Dorsolateral prefrontal cortex (tissue), 122 donors: ENCODE measurements at places on chromosomes 5 and 9.

DNA sequence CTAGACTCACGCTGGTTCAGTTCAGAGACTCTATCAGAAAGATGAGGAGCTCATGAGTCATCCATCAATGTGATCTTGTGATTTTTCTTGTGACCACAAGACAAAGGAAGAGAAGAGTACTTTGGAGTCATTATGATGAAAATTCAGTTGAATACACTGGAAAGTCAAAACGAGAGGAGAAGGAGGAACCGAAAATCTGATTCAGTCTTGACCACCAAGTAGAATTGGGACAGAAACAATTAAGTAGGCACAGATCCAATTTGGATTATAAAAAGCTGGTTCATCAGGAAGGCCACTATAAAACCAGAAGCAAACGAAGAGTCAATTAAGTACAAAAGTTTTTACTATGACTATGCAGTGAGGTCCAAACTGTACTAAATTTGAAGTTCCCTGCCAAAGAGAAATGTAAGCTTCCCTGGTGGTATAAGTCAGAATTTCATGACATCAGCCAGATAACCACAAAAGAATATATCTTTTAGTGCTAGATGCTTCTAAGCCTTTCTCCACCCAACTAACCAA is 90.9 kb downstream of the THBS4 start:
- no peak for DNase-seq

DNA sequence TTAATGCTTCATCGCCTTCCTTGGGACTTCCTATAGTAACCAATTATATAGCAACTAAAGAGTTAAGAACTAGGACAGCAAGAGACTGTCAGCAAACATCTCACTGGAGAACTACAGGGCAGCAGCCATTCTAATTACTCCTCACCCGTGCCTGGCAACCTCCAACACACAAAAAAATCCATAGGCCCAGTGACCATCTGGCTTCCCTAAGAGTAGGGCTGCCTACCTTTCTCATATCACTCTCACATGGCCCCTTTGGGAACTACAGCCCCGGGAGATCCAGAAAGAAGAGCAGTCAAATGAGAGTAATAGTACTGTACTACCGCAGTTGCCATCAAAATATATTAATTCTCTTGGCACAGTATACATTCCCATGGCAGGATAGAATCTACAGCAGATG is 5.7 kb downstream of the DCAF10 start:
- DNase-seq: no peak

DNA sequence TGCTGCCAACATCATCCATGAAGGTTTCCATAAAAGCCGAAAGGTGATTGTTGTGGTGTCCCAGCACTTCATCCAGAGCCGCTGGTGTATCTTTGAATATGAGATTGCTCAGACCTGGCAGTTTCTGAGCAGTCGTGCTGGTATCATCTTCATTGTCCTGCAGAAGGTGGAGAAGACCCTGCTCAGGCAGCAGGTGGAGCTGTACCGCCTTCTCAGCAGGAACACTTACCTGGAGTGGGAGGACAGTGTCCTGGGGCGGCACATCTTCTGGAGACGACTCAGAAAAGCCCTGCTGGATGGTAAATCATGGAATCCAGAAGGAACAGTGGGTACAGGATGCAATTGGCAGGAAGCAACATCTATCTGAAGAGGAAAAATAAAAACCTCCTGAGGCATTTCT is 10.1 kb downstream of the TLR4 start:
- no peak for DNase-seq

- no peak for DNase-seq
Observed at GRCh38 chr5:163193886-163194285, 243.5 kb upstream of the CCNG1 start.

DNA sequence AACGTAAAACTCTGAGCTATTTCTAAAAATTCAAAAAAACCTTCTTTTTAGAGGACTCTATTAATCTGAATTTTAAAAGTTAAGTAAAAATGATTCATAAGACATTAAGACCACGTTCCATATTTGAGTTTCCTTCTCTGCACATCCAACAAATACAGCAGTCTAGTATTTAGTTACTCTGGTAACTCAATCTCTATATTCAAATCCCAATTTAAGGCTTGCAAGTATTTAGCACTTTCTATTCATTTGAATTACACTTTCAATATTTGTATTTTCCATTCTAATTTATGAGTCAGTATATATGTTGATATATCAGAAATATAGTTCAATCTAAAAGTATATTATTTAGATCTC is 17.7 kb downstream of the RFX3 start:
- no peak for DNase-seq

- DNase-seq: no peak
Observed at GRCh38 chr5:173452119-173452905, 124.1 kb upstream of the STC2 start.

- DNase-seq: no peak
Observed at GRCh38 chr5:137372773-137373160, 126.4 kb downstream of the SPOCK1 start.

DNA sequence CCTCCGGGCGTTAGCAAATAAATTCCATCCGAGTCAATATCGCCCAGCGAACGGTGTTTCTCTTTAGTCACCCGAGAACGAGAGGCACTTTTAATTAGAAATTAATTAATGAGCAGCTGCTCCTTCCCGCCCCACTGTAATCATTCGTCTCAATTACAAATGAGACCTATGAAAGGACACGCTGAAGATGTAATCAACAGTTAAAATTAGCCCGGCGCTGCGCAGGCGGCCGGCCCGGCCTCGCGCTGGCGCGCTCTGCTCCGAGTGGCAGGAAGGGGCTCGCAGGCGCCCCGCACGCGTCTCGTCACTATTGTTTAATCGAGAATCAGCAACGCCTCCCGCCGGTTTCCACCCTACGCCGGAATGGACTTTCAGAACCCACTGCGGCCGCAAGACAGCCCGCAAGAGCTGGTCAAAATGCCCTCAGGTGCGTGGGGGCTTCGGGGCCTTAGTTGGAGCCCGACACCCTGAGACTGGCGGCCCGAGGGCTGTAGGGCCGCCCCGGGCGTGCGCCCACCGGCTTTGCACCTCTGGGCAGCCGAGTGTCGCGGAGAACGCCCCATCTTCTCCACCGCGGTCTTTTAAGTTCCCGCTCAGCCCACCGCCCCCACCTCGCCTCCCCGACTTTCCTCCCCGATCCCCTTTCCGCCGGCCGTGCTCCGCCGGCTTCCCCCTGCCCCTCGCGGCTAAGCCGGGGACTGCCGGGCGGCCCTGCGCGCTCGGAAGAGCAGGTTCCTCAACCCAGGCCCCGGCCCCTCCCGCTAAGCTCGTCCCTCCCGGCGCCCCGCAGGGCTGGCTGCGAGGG is 597 bp upstream of the IRX4 start:
- no peak for DNase-seq

GRCh38 chr5:109619021-109619460 is 70.7 kb upstream of the MAN2A1 start:
- DNase-seq: no peak

GRCh38 chr5:139930406-139930805 is 112.7 kb downstream of the NRG2 start:
- no peak for DNase-seq

GRCh38 chr5:35131723-35132122 is 84.0 kb upstream of the AGXT2 start:
- no peak for DNase-seq

DNA sequence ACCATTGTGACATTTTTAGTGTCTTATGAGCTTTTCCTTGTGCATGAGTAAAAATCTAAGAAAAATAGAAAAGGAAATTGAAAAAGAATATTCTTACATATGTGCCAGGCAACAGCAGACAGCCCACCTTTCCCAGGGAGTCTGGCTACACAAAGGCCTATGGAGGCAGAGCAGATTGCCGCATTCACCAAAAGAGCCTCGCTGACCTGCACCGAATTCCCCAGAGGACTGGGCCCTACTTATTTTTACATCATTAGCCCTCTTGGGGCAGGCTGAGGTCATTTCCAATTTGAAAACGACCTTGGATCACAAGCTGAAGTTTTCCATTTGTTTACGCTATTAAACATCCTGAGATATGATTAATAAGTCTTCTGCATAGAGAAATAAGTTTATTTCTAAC is 66.2 kb upstream of the WDR41 start:
- DNase-seq: no peak

- DNase-seq: no peak
Observed at GRCh38 chr5:119323601-119324000, 32.2 kb upstream of the TNFAIP8 start.
